Hypothalamus (tissue), 51 donors: ENCODE measurements at places on chromosomes 13 and 19.

DNA sequence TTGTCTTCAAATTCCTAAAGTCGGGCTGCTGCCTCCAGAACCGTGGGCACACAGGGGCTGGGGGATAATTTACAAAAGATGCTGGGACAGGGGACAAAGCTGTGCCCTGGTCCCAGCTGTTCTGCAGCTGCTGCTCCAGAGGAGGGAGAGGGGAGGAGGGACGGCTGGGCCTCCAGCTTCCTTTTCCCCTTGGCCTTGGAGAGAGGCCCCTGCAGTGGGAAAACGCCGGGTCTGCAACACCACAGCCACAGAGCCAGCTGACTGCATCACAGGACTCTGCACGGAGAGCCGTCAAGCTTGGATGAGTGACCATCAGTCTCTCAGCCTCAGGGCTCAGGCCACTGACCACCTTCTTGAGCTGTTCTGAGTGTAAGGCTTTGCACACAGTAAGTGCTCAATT lies 6.1 kb downstream of the DOCK6 start:
- no peak for DNase-seq

GRCh38 chr13:79194727-79195126 lies 211.3 kb downstream of the RBM26 start:
- DNase-seq = no peak

DNA sequence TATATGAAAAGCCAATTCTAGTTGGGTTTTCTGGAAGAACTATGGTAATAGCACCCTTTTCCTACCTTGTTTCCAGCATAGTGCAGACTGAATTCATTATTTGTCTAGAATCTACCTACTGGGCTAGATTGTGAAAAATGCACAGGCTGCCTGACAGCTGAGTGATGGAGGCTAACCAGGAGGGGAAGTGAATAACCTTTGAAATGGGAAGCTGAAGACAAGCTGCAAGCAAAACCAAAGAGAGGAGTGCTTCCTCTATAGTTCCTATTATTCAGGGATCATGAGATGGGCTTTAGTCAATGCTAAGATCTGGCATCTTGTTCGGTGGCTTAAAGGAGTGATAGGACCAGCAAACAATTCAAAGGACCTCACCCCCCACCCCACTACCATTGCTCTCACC lies 26.9 kb downstream of the MZT1 start:
- DNase-seq = no peak

DNA sequence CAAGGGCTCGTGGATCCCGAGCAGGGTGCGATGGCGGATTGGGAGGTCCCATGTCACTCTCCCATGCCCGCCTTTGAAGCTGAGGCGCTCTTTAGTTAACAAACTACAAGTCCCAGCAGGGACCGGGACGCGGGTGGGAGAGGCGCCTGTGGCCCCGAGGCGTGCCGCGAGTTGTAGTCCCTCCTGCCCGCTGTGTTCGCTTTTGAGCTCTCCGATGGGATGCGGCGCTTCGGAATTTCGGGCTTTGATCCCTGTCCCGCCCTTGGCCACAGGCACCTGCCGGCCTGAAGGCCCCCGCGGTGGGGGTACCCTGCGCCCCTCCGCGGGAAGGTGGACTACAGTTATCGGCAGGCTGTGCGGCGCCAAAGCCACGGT lies 11.0 kb downstream of the CYTH2 start:
- DNase-seq = peak; percentile 62

- no peak for DNase-seq
Measured at GRCh38 chr13:24763596-24764275, at the start of gene RNF17. Gene RNF17, plus strand, starts transcription at chr13:24764169. Its CDS starts 35 bp downstream, at chr13:24764204.

GRCh38 chr19:47240996-47241918 lies 10.3 kb upstream of the BBC3 start:
- DNase-seq = peak; percentile 52

GRCh38 chr19:38445362-38445761 lies 11.9 kb downstream of the RYR1 start:
- DNase-seq = no peak

DNA sequence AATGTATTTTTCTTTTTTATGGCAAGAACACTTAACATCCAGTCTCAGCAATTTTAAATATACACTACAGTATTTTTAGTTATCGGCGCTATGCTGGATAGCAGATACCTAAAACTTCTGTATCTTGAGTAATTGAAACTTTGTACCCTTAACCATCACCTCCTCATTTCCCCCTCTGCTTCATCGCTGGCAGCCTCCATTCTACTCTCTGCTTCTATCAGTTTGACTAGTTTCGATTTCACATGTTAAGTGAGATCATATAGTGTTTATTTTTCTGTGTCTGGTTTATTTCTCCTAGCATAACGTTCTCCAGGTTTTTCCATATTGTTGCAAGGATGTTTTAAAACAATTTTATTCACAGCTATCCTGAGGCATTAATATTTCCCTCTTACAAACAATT lies 340.8 kb upstream of the SLC10A2 start:
- no peak for DNase-seq

DNA sequence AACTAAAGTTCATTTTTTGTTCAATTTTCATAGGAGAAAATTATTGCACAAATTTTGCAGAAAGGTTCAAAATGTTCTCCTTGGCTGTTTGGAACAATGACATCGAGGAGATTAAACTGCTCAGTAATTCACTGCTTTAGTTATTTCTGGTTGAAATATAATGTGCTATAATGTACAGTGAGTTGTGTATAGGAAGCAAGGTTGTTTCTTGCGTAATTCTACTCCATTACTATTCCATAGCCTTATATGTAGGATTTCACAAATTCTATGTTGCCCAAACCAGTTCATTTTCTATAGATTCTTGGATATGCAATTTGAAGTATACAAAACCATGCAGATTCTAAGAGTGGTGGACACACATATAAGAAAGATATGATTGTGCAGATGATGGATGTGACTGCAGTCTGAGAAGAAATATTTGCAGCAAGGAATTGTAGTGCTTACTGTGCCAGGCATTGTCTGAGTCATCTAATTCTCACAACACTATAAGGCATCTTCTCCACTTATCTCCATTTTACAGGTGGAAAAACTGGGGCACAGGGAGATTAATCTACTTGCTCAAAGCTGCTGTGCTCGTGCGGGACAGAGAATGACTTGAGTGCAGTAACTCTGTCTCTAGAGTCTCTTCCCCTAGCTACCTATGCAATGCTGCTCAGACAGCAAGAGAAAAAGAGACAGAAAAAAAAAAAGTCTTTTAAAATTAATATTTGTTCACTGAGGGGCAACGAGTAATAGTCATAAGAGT lies 515.5 kb downstream of the MYO16 start:
- no peak for DNase-seq

GRCh38 chr19:55091955-55092354 lies 16.3 kb downstream of the EPS8L1 start:
- no peak for DNase-seq

- no peak for DNase-seq
Measured at GRCh38 chr19:19562665-19563347, 24.7 kb downstream of the CILP2 start.

GRCh38 chr19:16660763-16661479 lies at the start of gene TMEM38A:
Gene TMEM38A, plus strand, starts transcription at chr19:16661139. Its CDS starts 79 bp downstream, at chr19:16661218.
- DNase-seq = no peak

- DNase-seq = no peak
Measured at GRCh38 chr19:11673608-11674041, 65.1 kb downstream of the ZNF823 start.

DNA sequence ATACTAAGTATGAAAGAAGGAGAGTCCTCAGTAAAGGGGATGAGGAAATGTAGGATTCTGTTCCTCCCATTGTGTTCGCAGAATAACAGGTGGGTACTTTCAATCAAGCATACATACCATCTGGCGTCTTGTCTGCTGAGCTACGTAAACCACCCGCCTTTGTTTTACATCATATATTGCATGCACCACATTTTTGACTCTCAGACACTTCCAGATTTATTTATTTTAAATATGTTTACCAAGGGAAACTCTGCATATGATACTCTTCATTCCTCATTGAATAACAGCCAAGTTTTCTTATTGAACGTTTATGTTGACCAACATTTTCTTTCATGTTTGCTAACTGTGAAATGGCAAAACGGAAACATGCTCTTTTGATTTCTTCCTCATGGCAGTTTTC lies 174.1 kb downstream of the FGF14 start:
- DNase-seq = no peak

- no peak for DNase-seq
Measured at GRCh38 chr13:20721058-20721453, 17.6 kb downstream of the IL17D start.
